Adipocyte (in vitro differentiated cells): ENCODE measurements at places on chromosomes 16 and 17.
A peak's percentile ranks its signal among the peaks of the same experiment; 100 is the strongest.

- DNase-seq = no peak
These were observed 11.8 kb downstream of the PLCG2 start for GRCh38 chr16:81790830-81791435.

- DNase-seq = no peak
These were observed 73.9 kb upstream of the SOX9 start for GRCh38 chr17:72046643-72047612.

DNA sequence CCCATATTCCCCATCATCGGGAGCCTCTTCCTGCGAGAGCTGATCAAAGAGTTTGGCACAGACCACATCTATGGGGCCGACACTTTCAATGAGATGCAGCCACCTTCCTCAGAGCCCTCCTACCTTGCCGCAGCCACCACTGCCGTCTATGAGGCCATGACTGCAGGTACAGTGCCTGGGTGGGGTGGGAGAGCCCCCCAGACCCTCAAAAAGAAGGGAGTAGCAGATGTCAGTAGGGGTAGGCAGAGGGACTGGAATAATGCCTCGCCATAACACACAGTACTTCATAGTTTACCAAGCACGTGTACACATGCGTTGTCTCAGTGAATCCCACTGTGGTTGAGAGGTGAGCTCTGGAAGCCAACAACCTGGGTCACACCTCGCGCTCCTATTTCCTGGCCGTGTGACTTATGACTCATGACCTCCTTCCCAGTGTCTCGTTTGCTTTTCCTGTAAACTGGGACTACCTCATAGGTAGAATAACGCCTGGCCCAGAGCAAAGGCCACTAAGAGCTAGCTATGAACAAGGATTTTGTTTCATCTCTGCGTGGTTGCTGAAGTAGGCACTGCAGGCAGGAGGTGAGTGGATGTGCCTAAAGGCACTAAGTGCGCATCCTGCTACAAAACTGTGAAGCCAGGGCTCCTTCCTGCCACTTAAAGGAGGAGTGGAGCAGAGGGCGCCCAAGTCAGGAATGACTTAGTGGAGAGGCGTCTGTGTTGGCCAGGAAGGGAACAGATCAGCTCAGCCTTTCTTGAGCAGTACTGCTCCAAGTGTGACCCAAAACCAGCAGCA, 5.2 kb downstream of the NAGLU start:
- no peak for DNase-seq

DNA sequence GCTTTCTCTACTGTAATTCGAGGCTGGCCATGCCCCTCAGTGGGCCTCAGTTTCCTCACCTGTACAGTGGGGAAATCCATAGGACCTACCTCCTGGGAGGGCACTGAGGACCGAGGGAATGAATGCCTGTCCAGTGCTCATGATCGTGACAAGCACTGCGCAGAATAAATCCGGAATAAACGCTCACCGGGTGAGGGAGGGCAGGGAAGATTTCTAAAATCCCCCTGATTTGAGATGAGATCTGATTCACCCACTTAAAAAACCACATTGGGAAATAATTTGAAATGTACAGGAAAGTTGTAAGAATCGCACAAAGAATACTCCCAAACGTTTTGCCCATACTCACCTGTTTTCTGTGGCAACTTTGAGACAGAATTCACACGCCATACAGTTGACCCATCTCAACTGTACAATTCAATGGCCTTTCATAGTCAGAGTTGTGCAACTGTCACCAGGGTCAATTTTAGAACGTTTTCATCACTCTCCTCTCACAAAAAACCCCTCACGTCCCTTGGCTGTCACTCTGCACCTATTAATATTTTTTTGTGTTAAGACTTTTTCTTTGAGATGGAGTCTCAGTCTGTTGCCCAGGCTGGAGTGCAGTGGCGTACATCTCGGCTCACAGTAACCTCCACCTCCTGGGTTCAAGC, 49.8 kb downstream of the IRF8 start:
- DNase-seq = no peak

GRCh38 chr17:41785859-41786226, 668 bp downstream of the JUP start:
- DNase-seq = no peak

DNA sequence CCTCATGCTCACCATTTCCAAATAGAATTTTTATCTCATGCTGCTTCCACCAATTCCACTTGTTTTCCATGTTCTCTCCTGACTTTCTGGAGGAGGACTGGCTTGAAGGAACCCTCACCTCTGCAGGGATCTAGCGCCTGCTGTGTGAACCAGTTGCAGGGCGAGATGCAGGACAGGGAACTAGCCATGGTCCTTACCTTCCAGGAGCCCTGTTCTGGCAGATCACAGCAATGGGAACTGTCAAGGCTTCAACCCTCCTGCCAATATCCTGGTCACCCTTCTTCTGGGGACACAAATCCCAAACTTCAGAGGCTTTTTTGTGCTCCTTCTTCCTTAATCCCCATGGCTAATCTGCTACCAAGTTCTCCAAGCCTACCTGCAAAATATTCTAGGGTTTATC, 60.4 kb upstream of the MMP2 start:
- peak; percentile 34 for DNase-seq
